ENCODE measurements at places on chromosomes 6 and 20. TPM values are rescaled to one million over a fixed set of nuclear protein-coding genes. Genes with fewer than 3 reads are reported as not detected.

The GABBR1 gene
- 33.6 TPM for total RNA-seq

DNA sequence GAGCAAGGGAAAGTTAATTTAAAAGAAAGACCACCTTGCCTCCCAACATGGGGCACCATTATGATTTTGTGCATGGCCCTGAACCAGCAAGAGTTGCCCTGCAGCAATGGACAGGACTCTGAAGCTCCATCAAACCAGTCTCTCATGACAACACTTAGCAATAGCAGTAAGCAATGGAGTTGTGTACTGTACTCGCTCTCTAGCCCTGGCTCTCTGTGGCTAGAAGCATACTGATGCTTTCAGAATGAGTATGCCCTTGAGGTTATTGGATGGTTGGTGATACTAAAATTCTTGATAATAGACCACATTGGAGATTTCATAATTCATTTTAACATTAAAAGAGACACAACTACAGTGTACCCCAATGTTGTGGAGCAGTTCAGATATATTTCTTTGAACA lies 23.2 kb upstream of the LMBRD1 start:
- DNase-seq: no peak

DNA sequence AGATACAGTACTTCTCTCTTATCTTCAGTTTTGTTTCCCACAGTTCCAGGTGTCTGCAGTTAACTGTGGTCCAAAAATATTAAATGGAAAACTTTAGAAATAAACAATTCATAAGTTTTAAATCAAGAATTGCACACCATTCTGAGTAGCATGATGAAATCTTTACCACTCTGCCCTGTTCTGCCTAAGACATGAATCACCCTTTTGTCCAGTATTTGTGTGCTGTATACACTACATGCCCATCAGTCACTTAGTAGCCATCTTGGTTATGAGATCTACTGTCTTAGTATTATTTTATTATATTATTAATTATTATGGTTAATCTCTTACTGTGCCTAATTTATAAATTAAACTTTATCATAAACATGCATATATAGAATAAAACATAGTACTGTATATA lies 279.0 kb downstream of the OGFRL1 start:
- no peak for DNase-seq

The SPINT3 gene
- total RNA-seq: not detected

The BICRAL gene
- 22.1 TPM for total RNA-seq

DNA sequence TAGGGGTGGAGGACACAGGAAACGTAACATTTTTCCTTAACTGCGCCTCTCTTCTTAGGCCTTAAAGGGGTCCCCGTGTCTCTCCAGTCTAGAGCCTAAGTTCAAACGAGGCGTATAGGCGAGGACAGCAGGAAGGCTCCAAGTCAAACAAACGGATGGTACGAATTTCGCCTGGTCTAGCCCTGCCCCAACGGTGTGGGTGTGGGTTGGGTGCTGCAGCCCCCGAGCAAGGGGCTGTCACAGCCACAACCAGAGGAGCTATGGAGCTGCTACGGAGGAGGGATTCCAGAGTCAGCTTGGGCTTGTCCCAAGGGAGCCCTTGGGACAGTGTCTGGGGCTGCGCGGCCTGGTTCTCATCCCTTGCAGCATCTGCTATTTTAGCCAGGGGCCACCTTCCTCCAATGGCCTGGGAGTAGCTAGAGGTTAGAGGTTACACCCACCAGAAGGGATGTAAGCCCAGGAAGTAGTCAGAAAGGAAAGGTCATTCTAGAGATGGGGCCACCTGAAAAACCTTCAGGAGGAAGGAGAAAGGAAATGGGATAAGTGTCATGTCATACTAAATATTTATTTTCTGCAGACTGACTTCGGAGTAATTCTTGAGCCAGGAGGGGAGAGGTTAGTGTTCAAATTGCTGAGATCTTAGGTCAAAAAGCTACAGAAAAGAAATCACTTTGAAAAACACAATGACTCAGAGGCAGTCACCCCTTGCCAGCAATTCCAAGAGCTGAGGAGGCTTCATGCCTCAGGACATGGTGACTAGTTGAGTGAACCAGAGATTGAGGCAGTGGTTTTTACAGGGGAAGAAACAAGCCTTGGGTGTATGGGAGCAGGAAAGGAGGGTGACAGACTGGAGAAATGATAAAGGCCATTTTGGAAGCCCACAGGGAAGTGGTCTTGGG lies 21.7 kb downstream of the VPS52 start:
- DNase-seq: no peak
